NCI-H524 (cell line): ENCODE measurements at places on chromosomes 2 and 18.
A peak's percentile ranks its signal among the peaks of the same experiment; 100 is the strongest.

GRCh38 chr2:1540481-1540880 lies 127.2 kb downstream of the TPO start:
- no peak for DNase-seq

DNA sequence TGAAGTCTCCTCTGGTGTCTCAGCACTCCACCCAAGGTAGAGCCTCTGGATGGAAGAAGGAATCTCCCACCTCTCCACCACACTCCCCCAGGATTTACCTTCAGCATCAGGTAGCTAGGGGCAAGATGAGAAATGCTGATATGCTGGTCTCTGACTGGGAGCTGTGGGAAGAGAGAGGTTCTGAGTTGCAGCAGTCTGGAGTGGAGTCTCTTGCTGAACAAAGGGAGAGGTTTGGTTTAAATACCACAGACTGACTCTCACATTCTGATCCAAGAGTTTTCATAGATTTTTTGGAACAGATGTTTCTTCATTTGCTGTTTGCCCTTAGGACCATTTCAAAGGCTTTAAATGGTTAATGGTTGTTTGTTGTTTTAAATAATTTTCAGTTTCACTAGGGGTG lies 1.1 kb upstream of the CFLAR start:
- DNase-seq: no peak

GRCh38 chr18:3603421-3604234 lies 153.7 kb downstream of the TGIF1 start:
- peak; percentile 39 for DNase-seq

DNA sequence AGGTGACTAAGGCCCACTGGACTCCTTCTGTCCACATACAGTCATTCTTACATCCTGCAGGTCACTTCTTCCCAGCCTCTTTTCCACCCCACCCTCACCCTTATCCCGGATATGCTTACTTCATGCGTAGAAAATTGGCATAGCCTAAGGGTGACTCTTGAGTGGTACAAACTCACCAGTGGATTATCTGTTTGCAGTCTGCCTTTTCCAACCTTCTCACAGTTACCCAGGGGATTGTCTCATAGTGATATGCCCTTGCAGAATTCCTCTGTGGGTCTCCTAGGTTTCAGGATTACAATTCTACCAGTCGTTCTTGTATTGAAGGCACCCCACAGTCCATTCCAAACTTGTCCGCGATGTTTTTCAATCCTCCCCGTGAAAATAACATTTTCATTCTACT lies 752.9 kb upstream of the HS6ST1 start:
- DNase-seq: no peak

DNA sequence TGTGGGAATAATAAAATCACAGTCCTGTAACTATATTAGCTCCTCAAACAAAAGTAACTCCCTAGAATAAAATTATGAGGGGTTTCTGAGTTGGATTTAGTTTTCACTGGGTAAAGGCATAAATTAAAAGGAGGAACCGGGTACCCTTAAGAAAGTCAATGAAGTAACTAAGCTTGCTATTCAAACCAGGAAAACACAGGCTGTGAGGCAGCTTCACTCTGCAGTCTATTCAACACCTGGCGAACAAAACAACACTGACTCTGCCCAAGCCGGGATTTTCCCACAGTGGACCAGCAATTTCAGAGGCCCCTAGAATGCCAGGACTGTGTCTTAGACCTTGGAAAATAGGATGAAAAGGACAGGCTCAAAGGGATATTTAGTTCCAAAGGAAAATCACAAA lies 24.6 kb upstream of the CREB1 start:
- DNase-seq: no peak

GRCh38 chr2:10532638-10533101 lies 84.5 kb upstream of the ODC1 start:
- no peak for DNase-seq

DNA sequence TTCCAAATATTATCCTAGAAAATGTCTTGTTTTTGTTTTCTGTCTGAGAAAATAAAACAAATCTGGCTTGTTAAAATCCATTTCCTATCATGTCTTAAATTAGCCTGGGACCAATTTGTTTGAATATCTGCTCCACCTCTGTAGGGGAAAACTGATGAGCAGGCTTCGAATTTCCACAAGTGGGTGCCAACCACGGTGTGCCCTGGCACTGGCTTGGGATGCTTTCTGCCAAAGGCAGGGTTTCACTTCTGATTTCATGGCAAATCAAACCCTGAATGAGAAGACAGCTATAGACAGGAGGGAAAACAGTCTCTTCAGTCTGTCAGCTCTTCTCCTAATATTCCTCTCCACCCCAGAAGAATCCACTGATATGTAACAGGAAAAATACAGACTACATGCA lies 33.7 kb upstream of the STAT4 start:
- no peak for DNase-seq

- no peak for DNase-seq
Measured at GRCh38 chr18:64403784-64404503, 255.1 kb upstream of the LINC00305 start.

GRCh38 chr18:3250237-3251107 lies 2.9 kb downstream of the MYL12A start:
- DNase-seq: no peak

DNA sequence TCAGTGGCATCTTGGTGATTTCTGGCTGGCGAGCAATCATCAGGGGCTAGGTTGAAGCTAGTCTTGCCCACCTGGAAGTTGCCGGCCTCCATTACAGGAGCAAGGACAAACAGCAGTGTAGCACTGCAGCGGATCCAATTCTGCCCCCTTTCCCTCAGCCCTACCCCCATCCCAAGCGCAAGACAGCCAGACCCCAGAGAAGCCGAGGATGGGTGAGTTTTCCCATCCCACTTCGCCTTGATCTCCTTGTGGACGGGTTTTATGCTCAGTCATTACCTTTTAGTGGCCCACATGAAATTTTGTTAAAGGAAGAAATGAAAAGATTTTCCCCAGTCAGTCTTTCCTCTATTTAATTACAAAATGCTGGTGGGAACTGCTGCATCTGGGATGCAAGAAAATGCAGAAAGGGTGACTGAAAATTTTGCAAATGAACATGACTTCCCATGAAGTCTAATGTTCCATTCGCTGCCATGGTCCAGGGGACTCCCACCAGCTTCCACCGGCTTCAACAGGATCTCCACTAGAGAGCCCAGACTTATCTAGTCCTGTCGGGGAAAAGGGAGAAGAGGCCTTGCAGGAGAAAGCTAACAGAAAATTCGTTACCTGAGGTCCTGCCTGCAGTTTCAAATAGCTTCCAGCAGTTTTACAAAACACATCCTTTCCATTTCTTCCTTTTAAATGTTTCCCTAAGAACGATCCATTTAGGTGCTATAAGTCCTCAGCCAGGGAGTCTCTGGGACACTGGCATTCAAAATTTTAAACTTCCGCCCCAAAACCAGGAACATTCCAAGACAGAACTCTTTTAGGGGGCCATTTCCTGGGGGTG lies 1.9 kb upstream of the HOXD9 start:
- DNase-seq: no peak

GRCh38 chr2:159095813-159096212 lies 127.4 kb downstream of the TANC1 start:
- DNase-seq: no peak

DNA sequence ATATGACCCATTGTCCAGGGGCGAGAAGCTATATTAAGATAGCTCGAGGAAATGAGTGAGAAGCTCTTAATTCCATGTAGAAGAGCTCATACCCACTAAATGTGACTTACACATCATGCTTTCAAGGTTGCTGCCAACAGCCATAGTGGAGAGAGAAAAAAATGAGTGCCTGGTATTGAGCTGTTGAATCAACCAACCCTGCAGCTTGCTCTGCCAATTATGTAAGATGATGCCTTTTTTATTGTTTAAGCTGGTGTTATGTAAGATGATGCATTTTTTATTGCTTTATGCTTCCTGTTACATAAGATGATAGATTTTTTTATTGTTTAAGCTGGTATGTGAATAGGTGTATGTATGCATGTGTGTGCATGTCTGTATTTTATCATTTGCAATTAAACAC lies 228.2 kb downstream of the CCDC178 start:
- DNase-seq: no peak

DNA sequence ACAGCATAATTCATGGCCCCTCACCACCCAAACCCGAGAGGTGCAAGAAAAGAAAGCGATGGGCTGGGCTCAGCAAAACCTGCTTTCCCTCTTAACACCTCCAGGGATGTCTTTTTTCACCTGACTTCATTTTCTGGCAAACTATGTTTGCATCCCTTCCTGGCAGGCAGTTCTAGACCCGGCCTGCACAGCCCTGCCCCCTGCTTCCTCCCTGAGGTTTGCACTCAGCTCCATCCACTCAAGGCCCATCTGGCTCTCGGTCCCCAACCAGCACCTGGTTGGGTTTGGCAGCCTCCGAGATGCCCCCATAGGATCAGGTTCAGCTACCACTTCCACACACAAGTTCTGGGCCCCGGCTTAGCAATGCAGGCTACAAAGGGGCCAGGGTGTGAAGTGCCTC lies 185.7 kb downstream of the SMAD7 start:
- no peak for DNase-seq

GRCh38 chr18:12703664-12704063 lies 822 bp downstream of the PSMG2 start:
- peak; percentile 52 for DNase-seq

DNA sequence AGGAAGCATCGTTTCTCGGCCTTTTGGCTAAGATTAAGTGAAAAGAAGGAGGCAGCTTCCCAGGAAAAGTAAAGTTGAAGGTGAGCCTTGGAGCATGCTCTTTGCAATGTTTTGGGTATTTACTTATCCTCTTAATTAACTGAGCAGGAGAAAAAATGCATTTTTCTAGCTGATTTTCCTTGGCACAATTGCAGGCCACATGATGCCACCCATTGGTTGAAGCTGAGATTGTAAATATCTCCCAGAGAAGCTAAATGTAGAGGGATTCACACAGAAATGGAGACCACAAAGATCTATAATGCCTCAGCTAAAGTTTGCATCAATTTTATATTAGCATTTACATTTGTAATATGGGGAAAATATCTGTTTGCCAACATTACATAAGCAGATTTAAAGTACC lies 294.1 kb downstream of the KCNS3 start:
- no peak for DNase-seq

DNA sequence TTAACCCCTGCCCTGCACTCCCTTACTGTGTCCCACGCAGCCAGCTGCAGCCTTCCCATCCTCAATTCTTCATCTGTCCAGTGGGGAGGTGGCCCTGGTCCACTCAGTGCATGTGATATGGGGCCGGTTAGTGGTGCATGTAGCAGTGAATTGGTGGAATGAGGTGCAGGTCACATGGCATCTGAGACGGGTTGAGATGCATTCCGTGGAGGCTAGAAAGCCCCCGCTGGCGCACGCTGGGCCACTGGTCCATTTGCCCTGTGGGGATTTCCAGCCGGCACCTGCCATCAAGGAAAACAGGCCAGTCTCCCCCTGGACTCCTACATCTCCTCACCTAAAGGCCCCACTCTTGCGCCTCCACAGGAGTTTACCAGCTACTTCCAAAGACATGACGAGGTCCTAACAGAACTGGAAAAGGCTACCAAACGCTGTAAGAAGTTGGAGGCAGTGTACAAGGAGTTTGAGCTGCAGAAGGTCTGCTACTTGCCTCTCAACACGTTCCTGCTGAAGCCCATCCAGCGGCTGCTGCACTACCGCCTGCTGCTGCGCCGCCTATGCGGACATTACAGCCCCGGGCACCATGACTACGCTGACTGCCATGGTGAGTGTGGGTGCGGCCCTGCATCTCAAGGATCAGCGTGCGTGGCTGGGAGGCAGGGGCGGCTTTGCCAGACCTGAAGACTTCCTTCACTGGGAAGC lies 40.5 kb downstream of the STK25 start:
- DNase-seq: no peak

DNA sequence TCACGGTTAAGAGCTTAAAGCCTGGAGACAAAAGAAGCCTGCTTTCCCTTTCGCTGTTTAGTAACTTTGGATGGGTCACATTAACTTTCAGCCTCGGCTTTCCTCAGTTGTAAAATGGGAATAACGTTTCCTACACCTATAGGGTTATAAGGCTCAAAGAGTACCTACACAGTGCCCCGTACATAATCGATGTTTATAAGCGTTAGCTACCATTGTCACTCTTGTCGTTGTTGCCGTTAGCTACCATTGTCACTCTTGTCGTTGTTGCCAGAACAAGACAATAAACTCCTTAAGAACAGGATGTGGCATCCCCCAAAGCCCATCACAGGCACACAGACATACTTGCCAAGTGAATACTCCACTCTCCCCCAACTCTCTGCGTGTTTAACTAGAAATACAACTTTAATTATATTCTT lies 901 bp upstream of the MFSD6 start:
- no peak for DNase-seq

DNA sequence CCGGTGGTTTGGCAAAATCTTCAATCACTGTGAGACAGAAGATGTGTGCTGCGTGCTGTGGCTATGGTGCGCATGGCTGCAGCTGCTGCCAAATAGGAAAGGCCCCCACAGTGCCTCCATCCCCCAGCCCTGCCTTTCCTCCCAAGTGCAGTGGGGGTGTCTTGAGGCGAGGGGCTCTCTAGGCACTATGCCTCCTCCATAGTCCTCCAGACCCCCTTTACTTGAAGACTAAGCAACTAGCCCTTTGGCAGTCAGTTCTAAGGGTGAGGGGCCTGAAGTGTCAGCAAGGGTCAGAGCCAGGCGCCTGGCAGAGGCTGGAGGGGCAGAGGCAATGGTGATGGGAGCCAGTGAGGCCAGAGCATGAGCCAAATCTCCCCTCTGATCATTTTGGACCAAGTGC lies 13.6 kb upstream of the TMEM185B start:
- DNase-seq: no peak

DNA sequence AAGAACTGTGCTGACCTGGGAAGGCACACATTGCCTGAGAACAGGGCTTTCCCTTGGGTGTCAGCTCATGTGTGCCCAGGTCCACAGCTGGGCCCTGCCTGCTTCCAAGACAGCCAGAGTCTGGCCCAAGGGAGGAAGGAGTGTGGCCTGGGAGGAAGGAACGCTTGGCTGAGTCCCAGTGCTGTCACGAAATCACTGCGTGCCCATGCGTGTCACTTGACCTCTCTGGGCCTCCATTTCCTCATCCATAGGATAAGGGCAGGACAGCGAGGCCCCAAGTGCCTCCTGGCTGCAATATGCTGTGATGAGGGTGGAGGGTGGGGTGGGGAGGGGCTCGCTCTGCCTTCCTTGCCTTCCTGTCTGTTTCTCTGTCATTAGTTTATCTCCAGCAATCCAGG lies 642 bp upstream of the KCNK3 start:
- no peak for DNase-seq

DNA sequence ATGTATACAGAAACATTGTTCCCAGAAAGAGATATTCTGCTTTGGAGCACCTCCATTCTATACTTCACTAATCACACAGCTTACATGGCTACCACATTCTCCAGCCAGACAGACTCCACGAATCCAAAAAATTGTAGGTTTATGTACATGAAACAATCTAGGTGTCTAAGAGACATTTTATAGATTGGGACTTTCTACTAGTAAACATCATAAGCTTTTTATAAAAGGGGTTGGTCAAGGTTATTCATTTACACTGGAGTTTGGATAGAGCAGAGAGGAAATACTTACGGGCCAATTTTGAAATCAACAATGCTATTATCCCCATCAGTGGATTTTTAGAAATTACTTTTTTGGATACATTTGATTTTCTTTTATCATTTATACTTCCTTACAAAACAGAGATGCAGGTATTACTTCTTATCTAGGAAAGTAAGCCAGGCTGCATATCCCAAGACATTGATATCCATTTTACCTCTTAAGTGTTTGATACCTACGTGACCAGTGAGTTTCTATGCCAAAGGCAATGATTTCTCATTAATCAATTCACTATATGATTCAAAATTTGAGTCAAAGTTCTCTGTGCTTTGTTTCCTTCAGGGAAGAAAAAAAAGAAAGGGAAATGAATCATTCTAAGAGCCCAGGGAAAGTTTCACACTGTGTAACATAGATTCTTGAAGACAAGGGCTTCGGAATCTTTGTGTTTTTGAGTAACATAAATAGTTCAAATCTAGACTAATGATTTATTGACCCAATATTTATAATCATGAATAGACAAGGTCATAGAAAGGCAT lies 140.5 kb downstream of the PTH2R start:
- no peak for DNase-seq
